ENCODE measurements at places on chromosomes 6 and 20.

- DNase-seq, result peak; percentile 80
- H3K27ac ChIP-seq, result peak overlapping the region; percentile 80
- H3K36me3 ChIP-seq, result no peaks in the 10 kb centered on the region
- no peaks in the 10 kb centered on the region for H3K4me1 ChIP-seq
Measured at GRCh38 chr6:112037783-112038216, 16.1 kb upstream of the CCN6 start.

DNA sequence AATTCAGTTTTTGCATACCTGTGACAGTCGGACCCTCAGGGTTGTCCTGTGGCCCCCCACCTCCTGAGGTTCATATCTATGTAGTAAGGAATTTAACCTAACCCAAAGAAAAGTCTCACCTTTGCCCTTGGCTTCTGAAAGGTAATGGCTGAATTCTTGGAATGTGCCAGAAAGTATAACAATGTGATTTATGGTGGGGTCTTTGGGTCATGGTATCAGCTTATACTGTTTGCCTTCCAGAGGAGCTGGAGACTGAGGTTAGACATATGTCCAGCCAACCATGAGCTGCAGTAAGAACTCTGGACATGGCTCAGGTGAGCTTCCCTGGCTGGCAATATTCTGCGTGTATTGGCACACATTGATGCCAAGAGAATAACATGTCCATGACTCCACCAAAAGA is 26.9 kb downstream of the DDX43 start:
- no peak overlapping the region for H3K27ac ChIP-seq
- H3K27me3 ChIP-seq, result no peaks in the 10 kb centered on the region
- no peak overlapping the region for H3K4me3 ChIP-seq
- no peak for DNase-seq
- H3K4me1 ChIP-seq, result no peaks in the 10 kb centered on the region

DNA sequence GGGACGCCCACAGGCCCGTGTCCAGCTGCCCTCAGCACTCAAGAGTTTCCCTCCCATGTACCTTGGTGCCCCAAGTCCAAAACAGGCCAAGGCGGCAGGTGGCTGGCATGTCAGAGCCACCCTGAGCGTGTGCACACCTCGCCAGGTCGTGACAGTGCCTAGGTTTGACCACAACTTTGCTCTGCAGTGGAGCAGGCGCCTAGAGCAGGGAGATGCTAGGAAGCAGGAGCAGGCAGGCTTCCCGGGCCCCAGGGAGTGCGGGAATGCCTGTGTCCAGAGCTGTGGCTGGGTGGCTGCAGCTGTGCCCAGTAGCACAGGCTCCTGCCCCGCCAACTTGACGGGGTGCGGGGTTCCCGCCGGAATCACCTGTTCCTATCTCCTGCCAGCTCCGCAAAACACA is 380.8 kb upstream of the IMPG1 start:
- no peaks in the 10 kb centered on the region for H3K4me1 ChIP-seq
- no peak overlapping the region for H3K4me3 ChIP-seq
- DNase-seq, result no peak
- no peaks in the 10 kb centered on the region for H3K27me3 ChIP-seq
- H3K36me3 ChIP-seq, result no peaks in the 10 kb centered on the region

DNA sequence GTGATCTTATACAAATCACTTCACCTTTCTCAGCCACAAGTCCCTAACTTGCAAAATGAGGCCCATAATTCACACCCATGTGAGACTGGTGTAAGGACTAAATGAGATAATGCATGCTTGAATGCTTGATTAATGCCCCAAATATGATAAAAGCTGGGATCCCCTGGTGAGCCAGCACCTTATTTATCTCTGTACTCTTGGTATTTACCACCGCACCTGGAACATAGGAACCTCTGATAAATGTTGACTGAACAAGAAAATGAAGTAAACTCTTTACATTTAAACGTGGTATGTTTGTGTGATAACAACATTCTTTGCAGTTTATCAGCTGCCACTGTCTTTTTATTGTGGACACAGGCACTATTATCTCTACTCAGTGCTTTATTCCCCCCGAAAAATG is 2.5 kb upstream of the APOBEC2 start:
- H3K27ac ChIP-seq, result no peak overlapping the region
- no peaks in the 10 kb centered on the region for H3K36me3 ChIP-seq
- H3K27me3 ChIP-seq, result no peaks in the 10 kb centered on the region
- no peaks in the 10 kb centered on the region for H3K4me1 ChIP-seq
- DNase-seq, result no peak
- no peak overlapping the region for H3K4me3 ChIP-seq

- peak overlapping the region; percentile 59 for H3K27ac ChIP-seq
- no peaks in the 10 kb centered on the region for H3K4me1 ChIP-seq
- no peak overlapping the region for H3K4me3 ChIP-seq
- DNase-seq, result no peak
Measured at GRCh38 chr6:149306967-149307366, 10.5 kb upstream of the TAB2 start.

Data from tibial nerve (tissue), 4 donors.